T-cell (primary cell): ENCODE measurements at places on chromosomes 6 and 20. TPM values are rescaled to one million over a fixed set of nuclear protein-coding genes. Genes with fewer than 3 reads are reported as not detected.
A peak's percentile ranks its signal among the peaks of the same experiment; 100 is the strongest.

The LY6G6C gene
- not detected for total RNA-seq

DNA sequence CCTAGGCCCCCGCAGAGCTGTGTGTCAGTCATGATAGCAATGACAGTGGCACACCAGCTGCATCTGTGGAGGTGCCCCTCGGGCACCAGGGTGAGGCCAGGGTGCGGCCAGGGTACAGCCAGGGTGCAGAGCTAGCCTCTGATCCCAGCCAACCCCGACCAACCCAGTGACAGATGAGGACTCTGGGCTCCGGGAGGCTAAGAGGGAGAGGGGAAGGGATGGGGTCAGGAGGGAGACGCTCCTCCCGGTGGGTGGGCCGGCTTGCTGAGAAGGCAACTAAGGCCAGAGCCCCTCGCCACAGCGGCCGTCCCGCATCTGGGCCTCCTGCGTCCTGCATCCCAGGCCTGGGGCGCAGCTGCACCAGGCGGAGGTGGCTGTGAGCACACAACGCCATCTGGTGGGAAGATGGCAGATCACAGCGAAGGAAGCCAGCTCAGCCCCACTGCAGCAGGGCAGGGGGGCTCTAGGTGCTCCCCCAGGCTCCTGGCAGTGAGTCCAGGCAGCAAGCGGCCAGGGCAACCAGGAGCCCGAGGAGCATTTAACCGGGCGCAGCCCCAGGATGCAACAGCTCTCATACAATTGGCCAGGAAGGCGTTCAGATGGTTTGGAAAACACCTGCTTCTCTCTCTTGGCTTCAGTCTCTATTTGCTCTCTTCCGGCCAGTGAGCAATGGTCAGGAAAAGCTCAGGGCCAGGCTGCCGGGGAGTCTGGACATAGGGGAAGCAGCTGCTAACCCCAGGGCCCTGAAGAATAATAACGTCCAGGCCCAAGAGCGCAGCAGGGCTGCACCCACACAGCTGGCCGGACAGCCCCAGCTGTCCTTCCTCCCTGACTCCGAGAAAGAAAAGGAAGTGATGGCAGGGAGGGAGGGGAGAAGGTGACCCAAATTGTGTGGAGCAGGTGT lies 169.4 kb downstream of the TAF4 start:
- no peak for DNase-seq

The TRIM10 gene
- not detected for total RNA-seq

DNA sequence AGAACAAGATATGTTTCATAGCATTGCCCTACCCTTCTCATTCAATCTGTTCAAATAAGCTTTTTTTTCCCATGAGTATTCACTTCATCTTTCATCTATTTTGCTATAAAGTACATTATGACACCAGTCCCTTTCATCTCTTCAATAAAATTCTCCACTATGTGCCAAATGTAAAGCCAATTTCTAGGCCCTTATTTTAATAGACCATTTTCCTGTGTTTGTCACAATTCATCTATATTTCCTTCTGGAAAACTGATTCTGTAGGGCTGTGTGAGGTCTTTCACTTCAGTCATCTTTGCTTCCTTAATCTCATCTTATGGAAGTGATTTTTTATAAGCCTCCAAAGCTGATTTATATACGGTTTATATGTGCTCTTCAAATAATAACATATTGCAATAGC lies 992.4 kb upstream of the EYS start:
- no peak for DNase-seq

DNA sequence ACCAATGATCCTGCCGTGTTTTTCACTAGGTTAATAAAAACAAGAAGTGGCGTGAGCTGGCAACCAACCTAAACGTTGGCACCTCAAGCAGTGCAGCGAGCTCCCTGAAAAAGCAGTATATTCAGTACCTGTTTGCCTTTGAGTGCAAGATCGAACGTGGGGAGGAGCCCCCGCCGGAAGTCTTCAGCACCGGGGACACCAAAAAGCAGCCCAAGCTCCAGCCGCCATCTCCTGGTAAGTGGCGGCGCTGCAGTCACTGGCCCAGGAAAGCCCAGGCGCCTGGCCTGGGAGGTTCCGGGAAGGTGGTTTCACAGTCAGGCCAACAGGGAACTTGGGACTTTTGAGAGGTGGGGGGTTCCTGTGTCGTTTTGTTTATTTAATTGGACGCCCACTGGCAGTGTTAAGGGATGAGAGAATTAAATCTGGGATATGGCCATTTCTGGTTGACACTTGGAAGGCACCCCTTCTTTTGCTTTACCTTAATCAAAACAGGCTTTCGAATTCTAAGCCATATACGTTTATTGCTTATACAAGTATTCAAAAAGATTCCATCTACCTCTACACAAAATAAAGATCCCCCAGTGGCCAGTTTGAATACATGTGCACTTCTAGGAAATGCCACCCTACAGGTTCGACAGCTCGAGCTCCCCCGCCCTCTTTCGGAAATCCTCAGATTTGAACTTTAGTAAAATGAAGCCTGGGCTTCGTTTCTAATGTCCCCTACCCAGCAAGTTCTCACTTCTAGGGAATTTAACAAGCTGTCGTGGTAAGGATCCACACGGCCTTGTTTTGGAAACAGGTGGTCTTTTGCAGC lies 138.9 kb downstream of the TMEM242 start:
- DNase-seq = peak; percentile 42

- DNase-seq = no peak
These were observed 71.4 kb upstream of the UFL1 start for GRCh38 chr6:96450082-96450769.

- no peak for DNase-seq
These were observed 77.3 kb downstream of the ECT2L start for GRCh38 chr6:138873191-138873590.

DNA sequence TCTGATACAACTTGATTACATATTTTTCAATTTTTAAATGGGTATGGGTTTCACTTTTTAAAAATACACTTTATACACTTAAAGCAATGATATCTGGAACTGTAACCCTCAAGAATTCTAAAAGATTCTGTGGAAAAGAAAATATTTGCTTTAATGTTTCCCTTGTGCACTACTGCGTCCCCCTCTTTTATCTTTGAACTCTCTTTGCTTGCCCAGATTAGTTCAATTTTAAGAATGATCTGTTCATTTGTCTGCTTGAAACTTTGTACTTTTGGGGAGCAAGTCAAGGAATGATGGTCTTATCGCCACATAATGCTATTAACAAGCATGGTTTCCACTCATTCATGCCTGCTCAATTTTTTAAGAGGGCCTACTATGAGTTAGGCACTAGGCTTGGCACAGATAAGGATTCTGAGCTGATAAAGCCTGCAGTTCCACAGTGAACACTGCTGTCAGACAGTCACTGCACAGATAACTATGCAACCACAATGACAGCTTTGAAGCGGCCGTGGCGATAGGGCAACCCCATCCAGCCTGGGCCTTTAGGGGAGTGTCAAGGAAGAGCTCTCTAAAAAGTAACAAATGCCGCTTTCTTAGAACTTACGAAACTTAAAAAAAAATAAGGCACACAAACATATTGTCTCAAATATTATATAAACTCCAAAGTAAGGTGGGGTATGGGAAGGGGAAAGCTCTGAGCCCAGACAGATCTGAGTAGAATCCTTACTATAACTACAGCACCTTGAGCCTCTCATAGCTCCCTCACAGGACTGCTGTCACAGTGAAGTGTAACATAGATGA lies 29.7 kb downstream of the FYN start:
- peak; percentile 69 for DNase-seq

GRCh38 chr20:33677991-33678702 lies 3.9 kb upstream of the NECAB3 start:
- no peak for DNase-seq

The SPINT3 gene
- not detected for total RNA-seq

GRCh38 chr6:93785694-93786030 lies 366.3 kb upstream of the EPHA7 start:
- no peak for DNase-seq

DNA sequence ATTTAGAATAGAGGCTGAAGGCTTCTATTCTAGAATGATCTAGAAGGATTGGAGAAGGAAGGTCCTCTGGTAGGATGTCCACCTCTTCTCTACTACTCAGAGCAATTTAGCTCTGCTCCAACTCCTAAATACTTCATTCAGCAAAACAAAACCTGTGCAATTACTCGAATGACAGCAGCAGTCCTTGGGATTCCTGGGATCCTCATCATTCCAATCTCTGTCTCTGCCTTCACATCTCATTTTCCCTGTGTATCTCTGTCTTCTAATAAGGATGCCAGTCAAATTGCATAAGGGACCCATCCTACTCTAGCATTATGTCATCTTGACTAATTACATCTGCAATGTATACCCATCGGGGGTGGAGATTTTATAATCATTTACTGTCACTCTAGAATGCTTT lies 5.5 kb upstream of the AIG1 start:
- DNase-seq = no peak

The MDFI gene
- not detected for total RNA-seq

The RAMACL gene
- total RNA-seq = 0.47 TPM

GRCh38 chr6:138653435-138653834 lies 120.1 kb upstream of the CCDC28A start:
- no peak for DNase-seq
